ENCODE measurements at places on chromosomes 16 and 17. TPM values are rescaled to one million over a fixed set of nuclear protein-coding genes. Genes with fewer than 3 reads are reported as not detected.

The HOXB9 gene
- not detected for polyA plus RNA-seq

The NRN1L gene
- polyA plus RNA-seq, result 0.65 TPM

The HOXB1 gene
- not detected for polyA plus RNA-seq

The GGNBP2 gene
- 45.9 TPM for polyA plus RNA-seq

DNA sequence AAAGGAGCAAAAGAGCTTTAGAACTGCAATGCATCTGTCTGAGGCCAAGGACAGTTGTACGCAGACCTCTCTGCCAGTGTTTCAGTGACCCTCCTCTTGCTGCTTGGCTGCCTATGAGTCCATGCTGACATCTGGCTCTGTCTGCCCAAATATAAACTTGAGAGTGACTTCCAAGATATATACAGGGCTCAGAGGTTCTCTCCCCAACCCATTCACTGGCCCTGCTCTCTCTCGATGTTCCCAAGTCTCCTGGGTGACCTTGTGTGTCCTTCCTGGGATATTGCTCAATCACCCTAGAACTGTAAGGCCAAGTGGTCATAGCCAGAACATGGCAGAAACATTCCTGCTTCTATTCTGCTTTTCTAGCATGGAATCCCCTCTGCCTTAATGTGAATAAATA, 716.3 kb downstream of the WWOX start:
- DNase-seq, result no peak
